ENCODE measurements at places on chromosomes 7 and 10.

DNA sequence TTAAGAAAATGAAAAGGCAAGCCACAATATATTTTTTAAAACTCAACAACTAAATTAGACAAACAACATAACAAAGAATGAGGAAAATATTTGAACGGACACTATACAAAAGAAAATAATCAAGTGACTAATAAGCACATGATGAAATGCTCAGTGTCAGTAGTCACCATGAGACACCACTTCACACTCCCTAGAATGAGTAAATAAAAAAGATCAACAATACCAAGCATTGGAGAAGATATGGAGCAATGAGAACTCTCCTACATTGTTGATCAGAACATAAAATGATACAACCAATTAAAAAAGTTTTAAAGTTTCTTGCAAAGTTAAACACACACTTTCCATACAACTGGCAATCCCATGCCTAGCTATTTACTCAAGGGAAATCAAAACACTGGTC lies 222.2 kb downstream of the C7orf25 start:
- DNase-seq = no peak

- no peak for DNase-seq
These were observed 27.2 kb downstream of the ADGRA1 start for GRCh38 chr10:133114726-133115452.

GRCh38 chr7:120825152-120825551 lies 32.8 kb downstream of the TSPAN12 start:
- DNase-seq = no peak

DNA sequence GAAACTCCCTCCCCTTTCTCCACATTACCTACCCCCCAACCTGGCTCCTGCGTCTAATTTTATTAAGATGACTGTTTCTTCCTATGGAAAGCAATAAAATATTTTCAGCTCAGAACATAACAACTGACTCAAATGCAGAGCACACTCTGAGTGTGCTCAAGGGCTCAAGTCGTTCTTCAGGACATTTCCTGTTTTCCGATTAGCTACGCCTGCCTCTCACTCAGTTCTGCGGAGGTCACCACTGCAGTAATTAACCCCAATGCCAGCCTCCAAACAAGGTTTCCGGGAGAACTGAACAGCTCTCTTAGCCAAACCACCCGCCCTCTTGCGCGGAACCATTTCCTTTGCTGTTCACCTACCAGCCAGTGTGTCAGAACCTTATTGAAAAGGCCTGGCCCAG lies 19.3 kb downstream of the MYOF start:
- DNase-seq = no peak

GRCh38 chr7:107441581-107442422 lies 28.1 kb upstream of the GPR22 start:
- no peak for DNase-seq

DNA sequence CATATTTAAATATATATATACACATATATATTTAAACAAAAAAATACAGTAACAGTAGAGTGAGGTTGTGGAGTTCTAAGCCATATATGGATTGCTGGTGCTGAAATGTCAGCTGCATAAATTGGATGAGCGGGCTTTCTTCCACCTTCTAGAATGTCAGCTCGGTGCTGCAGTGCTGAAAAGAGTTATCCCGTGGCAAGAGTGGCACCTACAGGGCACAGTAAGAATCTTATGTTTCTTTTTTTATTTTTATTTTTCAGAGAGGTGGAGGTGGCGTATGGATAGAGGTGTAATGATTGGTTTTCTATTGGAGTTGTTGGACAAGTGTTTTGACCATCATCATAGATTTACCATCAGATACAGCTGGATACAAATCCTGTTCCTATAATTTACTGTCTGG lies 86.2 kb upstream of the DYNC1I1 start:
- peak; percentile 42 for DNase-seq

GRCh38 chr10:106577266-106577665 lies 587.2 kb downstream of the SORCS1 start:
- no peak for DNase-seq

- no peak for DNase-seq
These were observed 613.8 kb downstream of the ZWINT start for GRCh38 chr10:55747244-55747643.

- DNase-seq = peak; percentile 93
These were observed 181.3 kb downstream of the TAX1BP1 start for GRCh38 chr7:27921081-27921836.

GRCh38 chr7:80934321-80934720 lies 15.5 kb upstream of the SEMA3C start:
- no peak for DNase-seq

GRCh38 chr10:51643734-51644133 lies 55.7 kb downstream of the CSTF2T start:
- DNase-seq = no peak

DNA sequence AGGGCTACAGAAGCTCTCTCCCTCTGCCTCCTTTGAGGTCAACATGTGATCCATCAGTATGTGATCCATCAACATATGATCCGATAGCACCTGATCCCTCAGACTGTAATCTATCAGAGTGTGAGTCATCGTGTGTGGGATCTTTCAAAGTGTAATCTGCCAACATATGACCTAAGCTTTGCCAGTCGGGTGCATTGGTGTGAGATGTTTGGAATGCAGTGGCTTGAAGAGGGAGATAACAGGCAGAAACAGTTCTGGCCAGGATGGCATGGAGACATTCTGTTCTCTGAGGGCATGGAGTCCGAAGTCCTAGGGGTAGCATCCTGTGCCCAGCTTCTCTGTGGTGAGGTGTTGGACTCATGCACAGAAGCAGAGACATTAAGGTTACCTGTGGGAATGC lies 217.7 kb upstream of the ETV1 start:
- no peak for DNase-seq

DNA sequence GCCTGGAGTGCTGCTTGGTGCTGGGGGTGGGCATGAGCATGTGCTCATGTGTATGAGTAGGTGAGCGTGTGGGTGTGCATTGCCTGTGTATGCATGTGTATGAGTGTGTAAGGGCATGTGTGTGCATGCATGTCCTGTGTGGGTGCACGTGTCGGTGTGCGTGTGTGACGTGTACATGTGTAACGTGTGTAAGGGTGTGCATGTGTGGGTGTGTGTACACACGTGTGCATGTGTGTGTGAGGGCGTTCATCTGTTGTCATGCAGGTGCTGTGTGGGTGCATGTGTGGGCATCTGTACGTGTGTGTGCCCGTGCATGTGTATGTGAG lies 30.3 kb downstream of the FAM20C start:
- DNase-seq = no peak

GRCh38 chr10:35445150-35445884 lies 109.0 kb downstream of the CCNY start:
- DNase-seq = no peak

DNA sequence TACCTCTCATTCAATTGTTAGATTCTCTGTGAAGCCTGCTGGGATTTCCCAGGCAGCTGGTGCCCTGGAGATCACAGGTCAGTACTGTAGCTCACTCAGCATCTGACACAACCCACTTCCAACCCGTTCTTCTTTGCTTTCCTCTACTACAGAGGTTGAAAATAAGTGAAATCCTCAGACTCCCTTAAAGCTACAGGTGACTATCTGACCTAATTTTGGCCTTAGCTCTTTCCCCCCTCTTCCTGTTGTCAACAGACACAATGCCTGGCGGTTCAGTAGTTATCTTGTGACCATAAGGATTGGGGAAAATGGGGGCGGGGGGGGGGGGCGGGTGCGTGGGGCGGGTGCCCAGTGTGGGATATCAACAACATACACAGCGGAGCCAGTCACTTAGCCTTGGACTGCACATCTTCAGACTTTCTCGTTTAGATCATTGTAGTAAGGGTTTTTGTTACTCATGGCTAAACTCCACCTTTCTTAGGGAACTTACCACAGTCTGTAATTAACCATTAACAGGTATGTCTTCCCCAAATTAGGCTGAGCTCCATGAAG lies 37.8 kb downstream of the MTPN start:
- no peak for DNase-seq

DNA sequence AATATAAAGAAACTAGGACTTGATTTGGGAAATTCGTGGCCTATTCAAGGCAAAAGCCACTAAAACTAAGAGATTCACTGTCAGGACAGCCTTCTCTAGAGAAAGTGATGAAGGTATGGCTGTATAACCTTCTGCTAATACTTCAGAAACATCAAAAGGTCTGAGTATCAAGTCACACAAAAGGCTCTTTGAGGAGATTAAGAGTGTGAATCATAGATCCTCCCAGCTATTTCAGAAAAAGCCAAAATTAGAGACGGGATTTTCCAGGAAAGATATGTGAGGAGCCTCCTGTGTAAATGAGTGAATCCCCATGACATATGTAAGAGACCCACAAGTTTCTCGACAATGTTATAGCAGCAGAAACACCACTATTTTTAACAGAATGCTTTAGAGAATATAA lies 56.2 kb downstream of the UBE3C start:
- DNase-seq = no peak

GRCh38 chr10:98568551-98568950 lies 121.8 kb upstream of the HPS1 start:
- DNase-seq = no peak

Measured in Kasumi-1 (cell line).